AG04450 (cell line): ENCODE measurements at places on chromosomes 3 and 15.

- no peak for DNase-seq
Observed at GRCh38 chr3:42159706-42160472, 68.7 kb downstream of the TRAK1 start.

GRCh38 chr3:18771931-18772330 is 346.8 kb upstream of the SATB1 start:
- DNase-seq, result no peak

DNA sequence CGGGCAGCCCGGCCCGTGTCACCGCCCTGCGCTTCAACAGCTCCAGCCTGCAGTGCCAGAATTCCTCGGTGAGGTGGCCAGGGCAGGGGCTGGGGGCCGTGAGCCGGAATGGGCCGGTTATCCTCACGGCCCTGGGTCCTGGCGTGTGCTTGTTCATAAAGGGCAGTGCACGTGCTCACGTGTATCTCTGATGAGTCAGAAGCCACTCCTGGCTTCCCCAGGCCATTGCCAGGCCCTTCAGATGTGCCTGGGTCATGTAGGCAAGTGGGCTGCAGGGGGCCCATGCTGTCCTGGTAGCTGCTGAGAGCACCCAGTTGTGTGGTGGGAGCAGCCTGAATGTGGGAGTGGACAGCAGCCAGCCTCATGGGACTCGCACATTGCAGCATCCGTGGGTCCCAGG is 29.2 kb downstream of the PLXNA1 start:
- DNase-seq, result no peak

DNA sequence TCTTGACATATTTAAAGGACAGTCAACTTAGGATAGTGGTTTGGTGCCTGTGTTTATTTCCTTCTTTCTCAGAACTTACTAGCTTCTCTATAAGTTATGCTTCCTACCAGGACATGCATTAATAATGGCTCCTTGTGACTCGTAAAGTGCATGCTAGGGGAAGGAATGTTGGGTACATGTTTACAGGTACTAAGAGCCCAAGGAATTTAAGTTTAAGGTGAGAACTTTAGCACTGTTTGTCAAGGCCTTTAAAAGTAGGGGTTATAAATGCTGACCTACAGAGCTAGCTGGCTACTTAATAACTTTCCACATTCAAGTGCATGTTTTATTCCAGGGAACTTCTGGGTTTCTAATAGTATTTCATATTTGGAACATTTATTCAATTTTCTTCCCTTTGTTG is at the start of gene TMEM207:
Gene TMEM207 (minus strand): TSS at position 101 of the 400 bp plus-strand sequence. CDS start 92 bp downstream, at position 9.
- DNase-seq, result no peak

- no peak for DNase-seq
Observed at GRCh38 chr3:161576714-161577510, 80.3 kb downstream of the OTOL1 start.
